Heart left ventricle (tissue), 16 donors: ENCODE measurements at places on chromosomes 3 and 15.

- DNase-seq, result no peak
These were observed 209.6 kb upstream of the PFN2 start for GRCh38 chr3:150180334-150180733.

DNA sequence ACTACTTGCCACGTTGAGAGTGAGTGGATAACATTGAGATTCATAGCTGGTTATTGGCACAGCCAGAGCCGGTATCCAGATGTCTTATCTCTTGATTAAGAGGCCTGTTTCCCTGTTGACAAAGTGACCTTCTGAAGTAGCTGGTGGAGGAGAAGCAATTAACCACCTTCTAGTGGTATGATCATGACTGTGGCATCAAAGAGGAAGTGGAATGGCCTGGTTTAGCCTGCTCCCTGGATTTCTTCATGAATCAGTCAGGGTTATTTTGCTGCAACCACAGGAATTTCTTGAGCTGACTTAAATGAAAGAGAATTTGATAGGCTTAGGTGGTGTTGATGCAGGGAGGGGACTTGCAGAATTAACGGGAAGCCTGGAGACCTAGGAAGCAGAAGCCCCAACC, 398.3 kb downstream of the MFSD1 start:
- no peak for DNase-seq

DNA sequence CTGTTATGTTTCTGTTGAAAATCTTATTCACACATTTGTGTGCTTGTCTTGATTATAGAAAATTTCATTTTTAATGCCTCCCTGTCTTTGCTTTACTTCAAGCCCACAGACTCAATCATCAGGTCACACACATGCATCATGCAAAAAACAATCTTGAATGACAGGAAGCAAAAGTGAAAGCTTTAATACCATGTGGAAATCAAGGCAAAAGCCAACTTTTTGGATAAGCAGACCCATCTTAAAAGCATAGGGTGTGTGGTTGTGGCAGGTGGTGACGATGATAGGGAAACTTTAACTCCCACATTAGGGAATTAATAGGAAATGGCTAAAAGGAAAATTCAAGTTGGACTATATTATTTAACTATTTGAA, 155.9 kb upstream of the EOMES start:
- DNase-seq, result no peak

DNA sequence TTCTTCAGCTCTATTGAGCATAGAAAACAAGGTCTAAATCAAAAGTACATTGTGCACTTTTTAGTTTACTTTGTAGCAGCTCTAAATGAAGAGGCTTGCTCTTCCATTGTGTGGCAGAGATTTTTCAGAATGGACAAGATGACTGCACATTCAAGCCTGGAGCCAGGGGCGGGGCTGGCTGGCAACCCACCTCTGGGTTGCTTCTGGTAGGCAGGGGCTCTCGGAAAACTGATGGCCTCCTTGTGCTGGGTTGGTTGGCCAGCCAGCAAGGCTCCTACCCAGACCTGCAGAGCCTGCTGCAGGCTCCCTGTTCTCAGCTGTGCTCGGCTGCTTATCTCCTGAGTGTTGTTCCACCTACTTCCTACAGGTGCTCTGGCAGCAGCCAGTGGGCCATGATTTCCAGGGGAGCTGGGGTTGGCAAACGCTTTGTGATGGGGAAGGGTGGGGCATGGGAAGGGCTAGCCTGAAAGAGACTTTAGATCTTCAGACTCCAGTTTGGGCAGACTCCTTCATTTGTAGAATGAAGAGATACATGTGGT, 8.8 kb downstream of the BSN start:
- DNase-seq, result no peak

DNA sequence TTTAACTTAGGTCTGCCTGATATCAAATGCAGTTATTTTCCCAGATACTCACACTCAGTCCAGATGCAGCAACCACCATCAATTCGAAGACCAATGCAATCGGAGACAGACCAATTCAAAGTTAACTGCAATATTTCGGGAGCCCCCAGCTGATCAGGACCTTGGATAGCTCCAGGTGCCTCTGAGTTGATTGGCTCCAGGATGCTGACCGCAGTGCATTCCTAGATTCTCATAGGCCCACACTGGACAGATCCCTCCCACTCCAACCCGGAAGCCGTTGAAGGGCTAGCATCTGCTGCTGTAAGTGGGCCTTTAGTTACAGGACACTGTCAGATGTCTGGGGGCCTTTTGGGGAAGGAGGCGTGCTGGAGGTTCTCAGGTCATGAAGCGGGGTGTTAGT, 89.5 kb upstream of the ATP2B2 start:
- peak; percentile 35 for DNase-seq

DNA sequence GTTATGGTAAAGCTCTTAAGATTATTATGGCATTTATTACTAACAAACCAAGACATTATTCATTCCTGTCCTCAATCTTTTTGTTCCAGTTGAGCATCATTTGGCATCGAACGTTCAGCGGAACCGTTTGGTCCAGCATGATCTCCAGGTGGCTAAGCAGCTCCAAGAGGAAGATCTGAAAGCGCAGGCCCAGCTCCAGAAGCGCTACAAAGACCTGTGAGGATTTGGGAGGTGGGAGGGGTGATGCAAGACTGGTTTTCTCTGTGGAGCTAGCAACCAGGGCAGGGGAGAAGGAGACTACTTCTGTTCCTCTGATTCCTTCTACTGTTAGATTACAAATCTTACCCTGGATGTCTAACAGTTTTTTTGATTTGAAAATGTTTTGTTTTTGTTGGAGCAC, 27.6 kb upstream of the UTS2B start:
- DNase-seq, result no peak

DNA sequence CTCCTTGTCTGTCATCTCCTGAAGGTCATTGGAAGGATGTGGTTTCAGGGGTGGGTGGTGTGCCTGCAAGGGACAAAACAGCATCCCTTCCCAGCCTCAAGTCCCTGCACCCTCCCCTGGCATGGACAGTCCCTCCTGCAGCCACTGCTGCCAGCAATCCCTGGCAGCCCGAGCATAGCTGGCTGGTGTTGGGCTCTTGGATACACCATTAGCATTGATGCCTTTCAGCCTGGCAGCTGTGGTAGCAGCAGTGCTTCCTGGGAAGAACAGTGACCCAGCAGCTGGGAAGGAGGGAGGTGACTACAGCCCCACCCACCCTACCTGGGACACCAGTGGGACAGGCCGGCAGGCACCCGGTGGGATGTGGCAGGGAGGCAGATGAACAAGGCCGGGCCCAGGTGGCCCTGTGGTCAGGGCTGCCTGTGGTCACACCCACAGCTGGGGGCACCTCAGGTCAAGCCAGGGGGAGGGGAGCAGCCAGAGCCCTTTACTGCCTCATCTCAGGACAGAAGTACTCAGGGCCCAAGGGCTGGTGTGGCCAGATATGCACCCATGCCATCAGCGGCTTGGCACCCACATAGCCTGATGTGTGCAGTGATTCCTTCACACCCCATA, 32.9 kb upstream of the TMEM115 start:
- peak; percentile 60 for DNase-seq

GRCh38 chr15:27833178-27833577, 265.9 kb downstream of the OCA2 start:
- DNase-seq, result no peak

DNA sequence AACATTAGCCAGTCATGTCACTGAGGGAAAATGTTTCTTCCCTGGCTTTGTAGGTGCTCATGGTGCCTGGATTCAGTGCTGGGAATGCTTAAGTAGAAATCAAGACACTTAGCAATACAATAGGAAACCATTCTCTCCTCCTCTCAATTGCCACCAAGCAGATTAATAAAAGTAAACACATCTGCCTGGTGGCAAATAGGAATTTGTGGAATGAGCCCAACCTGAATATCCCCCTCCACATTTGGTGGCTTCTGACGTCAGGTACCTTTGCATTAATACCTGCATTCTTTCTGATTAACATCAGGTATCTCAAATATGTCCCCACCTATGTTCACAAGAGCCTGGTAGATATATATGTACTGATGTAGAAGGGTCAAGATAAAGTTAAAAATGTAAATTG, 42.7 kb downstream of the PPP2R3A start:
- no peak for DNase-seq

DNA sequence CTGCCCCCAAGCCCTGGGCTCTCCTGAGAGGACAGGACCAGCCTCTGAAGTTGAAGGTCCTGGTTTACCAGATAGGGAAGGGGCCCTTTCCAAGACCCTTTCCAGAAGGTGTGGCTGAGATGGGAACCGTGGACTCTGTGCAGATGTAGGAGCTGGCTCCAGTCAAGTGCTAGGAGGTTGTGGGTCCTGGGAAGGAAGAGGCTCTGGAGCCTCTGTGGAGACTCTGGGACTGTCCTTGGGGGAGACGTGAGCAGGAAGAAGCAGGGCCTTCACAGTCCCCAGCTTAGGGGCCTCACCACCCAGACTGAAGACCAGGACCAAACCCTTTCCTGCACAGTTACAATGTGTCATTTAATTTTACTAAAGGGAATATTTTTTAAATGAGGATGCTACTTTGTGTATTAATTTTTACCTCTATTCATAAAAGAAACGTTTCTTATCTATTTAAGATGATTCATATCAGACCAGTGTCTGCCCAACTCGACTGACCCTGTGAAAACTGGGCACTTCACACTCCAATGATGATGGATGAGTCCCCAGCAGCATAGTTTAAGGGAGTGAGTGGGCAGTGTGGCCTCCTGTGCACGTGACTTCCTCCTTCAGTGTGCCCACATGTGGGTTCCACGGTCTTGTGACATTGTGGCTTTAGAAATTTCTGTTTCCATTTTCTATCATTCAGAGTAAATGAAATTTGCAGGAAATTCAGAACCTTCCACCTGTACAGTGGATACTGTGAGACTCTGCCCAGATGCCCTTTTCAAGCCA, 10.9 kb downstream of the CCR5AS start:
- DNase-seq, result no peak

DNA sequence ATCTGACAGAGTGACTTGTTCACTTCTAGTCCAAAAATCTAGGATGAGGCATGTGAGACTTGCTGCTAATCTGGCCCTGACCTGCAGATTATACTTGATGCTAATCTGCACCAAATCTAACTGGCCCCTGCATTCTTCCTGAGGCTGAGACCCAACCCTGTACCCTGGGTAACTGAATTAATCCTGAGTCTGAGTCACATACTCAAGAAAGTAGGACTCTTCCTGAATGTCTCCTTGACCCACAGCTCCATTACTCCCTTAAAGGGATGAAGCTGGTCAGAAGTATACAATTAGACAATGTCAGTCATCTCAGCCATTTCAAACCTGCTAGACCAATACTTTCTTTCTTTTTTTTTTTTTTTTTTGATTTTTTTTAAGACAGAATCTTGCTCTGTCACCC, 25.5 kb downstream of the PTPN9 start:
- no peak for DNase-seq

DNA sequence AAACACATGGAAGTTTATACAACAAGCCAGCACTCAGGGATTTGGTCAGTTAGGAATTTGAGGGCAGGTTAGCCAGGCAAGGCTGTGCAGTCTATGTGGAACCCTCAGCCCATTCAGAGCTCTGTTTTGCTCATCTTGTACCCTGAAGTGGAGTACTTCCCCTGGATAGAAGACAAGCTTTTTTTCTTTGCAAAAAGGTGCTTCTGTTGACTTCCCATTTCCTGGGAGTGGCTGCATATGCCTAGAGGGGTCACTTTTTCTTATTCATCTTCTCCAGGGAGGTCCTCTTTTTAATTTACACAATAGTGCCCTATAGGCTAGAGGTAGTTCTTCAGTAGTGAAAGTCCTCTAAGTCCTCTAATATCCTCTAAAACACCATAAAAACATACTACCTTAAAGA, 225.0 kb upstream of the P2RY1 start:
- no peak for DNase-seq

DNA sequence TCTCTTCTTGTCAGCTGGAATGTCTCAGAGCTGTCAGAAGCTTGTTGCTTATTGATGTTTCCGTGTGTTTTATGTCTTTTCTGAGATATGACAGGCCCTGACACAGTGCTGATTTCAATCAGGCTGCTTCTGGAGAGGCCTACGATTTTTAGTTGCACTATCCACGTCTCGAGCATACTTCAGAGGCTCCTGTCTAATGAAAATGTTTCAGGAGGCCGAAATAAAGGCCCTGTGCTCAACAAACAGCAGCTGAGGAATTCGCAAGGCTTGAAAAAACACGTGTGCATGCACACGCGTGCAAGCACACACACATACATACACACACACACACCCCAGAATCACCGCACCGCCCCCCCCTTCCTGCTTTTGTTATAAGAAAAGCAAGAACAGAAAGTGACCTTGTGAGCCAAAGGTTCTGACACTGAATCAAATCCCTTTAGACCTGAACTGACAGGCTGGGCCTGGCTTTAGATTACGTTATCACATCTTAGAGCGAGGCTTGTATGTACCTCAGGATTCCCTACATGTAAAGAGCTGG, 296.6 kb downstream of the NR2F2 start:
- DNase-seq, result no peak

DNA sequence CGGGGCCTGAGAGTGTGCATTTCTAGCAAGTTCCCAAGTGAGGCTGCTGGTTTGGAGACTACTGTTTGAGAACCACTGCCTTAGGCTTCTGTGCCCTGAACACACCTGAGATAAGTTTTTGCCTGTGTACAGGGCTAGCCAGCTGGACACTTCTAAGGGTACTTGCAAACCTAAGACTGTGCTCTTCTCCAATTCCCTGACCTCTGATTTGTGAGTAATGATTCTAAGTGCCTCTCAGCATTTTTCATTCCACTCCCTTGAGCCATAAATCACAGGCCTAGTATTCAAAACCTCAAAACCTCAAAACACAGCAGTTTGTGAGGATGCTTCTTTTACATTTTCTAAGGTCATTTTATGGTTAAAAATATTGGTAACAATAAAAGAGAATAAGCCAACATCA, 148.4 kb downstream of the CHST2 start:
- DNase-seq, result no peak

DNA sequence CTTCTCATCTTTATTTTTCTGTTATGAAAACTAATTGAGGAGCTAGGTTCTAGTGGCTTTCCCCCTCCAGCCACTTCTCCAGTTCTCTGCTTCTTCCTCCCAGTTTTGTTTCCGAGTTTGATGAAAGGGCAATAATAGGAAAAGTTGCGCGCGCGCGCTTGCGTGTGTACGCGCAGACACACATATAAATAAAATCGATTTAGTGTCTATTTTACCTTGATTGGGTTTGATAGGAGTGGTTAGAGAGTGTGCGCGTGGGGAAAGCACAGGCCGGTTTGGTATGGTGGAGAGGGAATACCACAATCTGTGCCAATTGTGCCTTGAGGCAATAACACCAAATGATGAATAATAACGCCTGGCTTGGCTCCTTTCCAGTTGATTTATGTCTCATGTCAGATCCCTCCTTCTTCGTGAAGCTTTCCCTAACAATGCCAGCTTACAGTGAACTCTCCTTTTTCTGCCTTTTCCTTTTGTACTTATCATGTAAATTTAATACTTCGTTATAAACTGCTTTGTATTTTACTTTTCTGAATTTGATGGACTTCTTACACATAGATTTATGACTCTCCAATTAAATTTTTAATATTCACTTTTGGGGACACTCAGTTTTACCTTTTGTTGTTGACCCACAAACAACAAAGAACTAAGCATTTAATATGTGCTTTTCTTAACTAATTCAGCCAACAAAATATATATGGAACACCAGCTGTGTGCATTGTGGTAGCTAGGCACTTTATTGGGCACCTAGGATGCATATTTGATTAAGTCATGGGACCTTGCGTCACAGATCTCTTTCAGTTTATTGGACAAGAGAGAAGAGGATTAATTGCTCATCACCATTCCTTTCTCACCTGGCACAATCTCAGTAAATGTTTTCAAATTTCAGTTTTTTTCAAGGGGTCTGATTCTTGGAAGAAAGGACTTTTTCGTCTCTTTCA, 1.7 kb downstream of the TIPARP start:
- DNase-seq, result peak; percentile 28

- DNase-seq, result no peak
These were observed 276.4 kb downstream of the POLQ start for GRCh38 chr3:121269389-121269788.

GRCh38 chr3:125072301-125072700, 16.5 kb upstream of the HEG1 start:
- no peak for DNase-seq

GRCh38 chr15:79878078-79878705, 18.6 kb downstream of the MTHFS start:
- no peak for DNase-seq
